ENCODE measurements at places on chromosomes 7 and 10. TPM values are rescaled to one million over a fixed set of nuclear protein-coding genes. Genes with fewer than 3 reads are reported as not detected.

GRCh38 chr10:28282336-28282735, 20.5 kb downstream of the MPP7 start:
- no peak for DNase-seq

The CFTR gene
- 13.5 TPM for total RNA-seq

DNA sequence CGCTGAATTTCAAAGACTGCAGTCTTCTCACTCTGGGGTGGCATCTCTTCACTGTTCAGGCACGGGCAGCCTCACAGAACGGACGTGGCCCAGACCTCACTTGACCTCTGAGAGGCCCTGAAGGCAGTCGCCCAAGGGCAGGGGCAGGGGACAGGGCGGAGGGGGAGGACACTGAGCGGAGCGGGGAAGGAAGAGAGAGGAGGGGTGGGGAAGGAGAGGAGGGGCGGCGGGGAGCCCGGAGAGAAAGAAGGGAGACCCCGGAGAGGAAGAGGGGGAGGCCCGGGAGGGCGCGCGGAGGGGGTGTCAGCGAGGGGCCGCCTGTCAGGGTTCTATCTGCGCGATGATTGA, 58.7 kb upstream of the COMTD1 start:
- no peak for DNase-seq

DNA sequence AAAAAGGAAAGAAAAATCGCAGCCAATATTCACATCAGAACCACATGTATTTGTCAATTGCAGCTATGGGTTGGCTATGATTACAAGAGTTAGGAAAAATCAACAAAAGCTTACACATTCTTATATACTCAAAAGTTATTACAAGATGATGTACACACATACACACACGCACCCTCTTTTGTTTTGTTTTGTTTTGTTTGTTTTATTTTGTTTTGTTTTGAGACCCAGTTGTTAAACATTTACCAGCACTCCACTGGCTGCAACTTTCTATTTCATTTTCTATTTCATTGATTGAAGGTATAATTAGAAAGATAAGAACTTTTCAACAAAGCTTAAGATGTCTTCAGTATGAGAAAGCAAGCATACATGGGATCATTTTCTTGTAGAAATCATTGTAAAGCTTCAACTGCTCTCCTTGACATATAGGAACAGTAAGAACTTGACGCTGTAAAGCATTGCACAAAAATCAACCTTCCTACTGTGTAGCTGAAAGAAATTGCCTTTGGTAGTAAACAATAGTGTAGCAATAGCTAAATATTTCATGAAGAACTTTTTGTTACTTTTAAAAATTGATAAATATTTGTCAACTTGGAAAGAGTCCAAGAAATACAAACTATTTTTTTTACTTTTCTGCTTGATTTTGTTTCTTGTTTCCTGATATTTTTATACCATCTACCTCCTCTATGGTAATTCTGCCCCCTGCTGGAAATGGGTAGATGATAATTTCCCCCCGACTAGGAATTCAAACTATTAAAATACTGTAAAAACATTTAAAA, 205.9 kb downstream of the MBL2 start:
- DNase-seq = no peak

The NSUN6 gene
- 8.0 TPM for total RNA-seq

Measured in suprapubic skin (tissue), 4 donors.